Activated CD4-positive, alpha-beta T cell treated with anti-CD3 and anti-CD28 coated beads, Interleukin-2, amount 50 U/mL, for 24 hours (primary cell): ENCODE measurements at places on chromosomes 7 and 10.

DNA sequence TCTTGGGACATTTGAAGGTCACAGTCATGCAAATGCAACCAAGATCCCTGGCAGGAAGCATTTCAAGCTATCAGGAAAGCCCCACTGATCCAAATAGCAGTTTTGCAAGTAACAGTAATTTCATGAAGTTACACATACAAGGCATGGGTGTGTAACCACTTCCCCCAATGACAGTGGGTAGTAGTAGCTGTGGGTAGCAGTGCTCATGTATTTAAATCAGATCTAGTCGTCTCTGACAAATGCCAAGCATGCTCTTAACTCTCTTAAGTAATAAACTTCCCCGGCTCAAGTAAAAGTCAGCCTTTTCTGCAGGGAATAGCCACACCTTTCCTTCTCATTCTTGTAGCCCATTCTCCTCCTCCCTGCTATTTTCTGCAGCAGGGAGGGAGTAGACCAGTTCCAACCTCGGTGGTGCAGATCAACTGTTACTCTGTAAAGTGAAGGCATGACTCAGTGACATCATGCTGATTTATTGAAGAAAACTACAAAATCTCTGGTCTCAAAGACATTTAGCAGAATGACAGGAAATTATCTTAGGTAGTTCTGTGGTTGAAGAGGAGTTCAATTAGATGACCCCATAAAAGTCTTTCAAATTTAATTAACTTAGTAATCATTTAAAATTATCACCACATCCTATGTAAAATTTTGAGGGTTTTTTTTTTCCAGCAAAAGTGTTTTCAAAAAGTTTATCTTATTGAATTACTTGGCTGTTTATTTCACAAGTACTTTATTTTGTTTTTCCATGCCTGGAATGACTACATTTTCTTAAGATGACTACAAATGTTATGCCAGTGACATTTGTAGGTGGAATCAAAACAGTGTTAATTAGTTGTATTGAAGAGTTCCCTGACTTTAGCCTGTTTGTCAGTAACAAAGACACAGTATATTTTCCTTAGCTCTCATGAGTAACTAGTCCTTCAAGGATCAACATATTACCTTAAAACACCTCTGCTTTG lies 568.3 kb downstream of the INHBA start:
- no peak for DNase-seq

DNA sequence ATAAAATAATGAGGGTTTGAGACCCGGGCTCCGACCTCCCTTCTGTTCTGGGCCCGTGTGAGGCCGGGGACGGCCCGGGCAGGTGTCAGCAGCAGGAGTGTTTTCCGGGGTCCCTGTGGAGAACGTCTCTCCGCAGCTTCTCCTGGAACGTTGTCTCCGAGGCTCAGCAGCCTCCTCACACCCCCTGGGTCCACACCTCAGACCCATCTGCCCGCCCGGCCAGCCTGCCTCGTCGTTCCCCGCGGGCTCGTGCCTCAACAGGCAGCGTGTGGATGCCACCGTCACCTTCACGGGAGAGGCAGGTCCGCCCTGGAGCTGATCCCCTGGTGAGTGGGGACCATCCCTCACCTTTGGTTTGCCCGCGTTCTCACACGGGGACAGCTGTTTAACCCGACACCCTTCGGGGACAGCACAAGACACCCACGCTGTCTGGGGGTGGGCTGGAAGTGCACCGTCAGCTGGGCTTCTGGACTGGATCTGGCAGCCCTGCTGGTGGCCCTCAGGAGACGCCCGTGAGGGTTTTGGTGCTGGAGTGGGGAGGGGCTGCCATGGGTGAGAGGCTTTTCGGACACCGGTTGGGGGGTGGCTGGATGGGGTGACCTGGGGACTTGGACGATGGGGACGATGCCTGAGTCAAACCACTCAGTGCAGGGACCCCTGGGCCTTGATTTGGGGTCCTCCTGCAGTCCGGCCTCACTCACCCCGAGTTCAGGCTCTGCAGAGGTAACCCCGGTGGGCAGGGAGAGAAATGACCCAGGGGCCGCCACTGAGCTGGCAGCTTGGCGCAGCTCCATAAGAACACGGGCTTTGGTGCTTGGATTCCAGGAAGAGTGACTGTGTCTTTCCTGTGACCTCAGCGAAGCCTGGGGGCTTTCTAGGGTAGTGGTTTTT lies 131.7 kb downstream of the DNAJB6 start:
- no peak for DNase-seq

- DNase-seq: no peak
Observed at GRCh38 chr7:47147213-47147631, 434.7 kb downstream of the TNS3 start.

DNA sequence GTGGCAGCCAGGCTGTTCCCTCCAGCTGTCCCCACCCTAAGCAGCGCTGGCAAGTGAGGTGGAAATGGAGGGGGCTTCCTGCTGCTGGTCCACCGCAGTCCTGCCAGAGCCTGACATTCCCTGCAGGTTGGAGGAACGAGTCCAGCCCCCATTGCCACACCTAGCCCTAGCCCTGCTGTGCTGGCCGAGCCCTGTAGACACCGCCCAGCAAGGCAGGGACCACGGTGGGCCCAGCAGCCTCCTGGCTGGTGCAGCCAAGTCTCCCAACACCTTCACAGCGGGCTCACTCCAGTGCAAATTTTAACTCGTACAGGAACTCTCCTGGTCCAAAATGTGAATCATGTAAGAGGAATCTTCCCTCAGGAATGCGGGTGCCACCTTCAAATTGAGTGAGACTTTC lies 116.3 kb downstream of the PAXIP1 start:
- DNase-seq: no peak

DNA sequence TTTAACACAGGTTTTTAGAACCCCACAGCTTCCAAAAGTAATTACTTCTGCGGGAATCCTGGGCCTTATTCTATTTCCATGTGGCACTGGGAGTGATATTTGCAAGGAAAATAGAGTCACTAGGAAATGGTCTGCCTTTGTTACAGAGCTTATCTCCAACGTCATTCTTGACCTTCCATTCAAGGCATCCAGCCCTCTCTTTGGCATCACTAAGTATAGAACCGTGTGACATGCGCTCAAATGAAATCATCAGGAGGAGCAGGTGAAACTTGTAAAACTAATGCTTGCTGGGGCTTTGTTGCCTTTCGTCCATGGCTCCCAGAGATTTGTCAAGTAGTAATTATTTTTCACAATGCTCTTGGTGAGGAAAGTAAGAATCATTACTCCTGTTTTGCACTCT lies 73.4 kb downstream of the PAPSS2 start:
- DNase-seq: no peak

- DNase-seq: no peak
Observed at GRCh38 chr7:83289419-83289993, 126.8 kb upstream of the PCLO start.

DNA sequence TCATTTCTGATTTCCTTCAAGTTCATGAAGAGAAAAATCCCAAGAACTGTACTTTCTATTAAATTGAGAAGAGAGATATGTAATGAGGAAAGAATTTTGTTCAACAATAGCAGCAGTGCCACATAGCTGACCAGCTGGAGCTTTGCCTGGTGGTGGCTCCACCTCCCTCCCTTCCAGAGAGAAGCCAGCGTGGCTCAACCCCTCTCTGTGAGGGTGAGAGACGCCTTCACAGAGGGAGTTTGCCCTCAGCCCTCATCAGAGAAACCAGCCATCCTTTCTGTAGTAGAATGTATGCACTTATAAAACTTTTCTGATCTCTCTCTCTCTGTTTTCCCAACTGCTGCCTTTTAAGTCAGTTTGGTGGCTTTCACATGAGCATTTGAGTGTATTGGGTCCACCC lies 20.5 kb upstream of the COL1A2 start:
- no peak for DNase-seq

DNA sequence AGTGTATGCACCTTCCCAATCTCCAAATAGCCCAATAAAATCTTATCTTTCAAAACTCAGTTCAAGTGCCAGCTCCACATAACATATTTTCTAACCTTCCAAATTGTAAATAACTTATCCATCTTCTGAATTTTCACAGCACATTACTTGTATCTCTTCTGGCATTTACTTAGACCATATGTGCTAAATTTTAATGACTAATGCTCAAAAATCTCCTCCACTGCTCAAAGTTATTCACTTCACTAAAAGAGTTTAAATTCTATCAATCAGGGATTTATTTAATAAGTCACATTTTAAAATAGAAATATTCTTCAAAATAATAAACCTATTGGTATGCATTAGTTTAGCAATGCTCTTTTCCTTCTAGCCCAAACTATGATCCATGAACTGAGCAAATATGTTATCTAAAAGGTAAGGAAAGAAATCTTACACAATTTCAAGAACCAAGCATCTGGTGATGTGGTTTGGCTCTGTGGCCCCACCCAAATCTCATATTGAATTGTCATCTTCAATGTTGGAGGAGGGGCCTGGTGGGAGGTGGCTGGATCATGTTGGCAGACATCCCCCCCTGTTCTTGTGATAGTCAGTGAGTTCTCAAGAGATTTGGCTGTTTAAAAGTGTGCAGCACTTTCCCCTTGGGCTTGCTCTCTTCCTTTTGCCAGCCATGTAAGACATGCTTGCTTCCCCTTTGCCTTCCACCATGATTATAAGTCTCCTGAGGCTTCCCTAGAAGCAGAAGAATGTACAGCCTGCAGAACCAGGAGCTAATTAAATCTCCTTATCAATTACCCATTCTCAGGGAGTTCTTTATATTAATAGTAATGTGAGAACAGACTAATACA lies 28.1 kb upstream of the GPR22 start:
- DNase-seq: no peak

DNA sequence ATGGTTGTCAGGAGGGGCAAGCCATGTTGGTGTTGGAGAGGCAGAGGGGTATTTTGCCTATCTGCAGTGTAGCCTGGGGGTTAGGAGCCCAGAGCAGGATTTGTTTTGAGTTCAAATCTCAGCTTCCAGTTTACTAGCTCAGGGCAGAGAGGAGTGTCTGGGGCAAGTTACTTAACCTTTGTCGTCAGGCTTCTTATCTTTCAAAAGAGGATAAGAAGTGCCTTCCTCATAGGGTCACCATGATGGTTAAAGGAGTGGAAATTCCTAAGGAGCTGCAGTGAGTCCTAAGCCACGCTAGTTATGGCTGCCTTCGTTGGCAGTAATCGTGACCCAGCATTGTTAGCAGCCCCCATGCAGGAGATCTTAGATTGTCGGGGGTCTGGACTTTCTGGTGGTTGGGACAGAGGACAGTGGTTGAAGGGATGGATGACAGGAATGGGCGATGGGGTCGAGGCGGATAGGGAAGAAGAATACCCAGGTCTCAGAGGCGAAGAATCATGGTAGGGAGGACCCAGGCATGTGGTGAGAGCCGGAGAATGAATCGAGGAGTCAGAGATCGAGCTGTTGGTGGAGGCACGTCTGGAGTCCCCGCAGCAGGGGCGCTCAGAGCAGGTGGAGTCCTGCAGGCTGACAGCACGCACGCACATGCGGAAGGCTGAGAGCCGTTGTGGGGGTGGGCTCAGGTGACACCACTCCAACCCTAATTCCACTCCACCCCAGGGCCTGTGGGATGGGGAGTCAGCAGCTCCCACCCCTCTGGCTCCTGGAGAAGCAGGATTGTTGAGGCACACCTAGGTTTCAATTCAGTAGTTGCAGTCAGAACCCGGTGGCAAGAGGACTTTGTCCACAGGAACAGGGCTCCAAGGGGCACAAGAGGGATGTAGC lies 11.6 kb downstream of the ADCK2 start:
- no peak for DNase-seq

DNA sequence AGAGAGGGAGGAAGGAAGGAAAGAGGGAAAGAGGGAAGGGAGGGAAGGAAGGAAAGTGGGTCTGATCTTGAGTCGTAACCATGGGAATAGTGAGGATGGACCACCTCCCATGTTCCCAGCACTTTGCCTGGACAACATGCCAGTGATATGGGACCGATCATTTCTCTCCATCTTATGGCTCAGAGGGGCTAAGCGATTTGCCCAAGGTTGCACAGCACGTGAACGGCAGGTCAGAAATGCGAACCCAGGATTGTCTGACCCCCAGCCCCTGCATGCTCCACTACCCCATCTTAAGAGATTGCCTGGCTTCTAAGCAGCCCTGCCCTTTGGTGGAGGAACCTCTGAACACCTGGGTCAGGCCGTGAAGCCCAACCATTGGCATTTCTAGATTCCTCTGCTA lies 109.0 kb upstream of the CARD11 start:
- DNase-seq: no peak

GRCh38 chr7:125241548-125241947 lies 311.9 kb upstream of the POT1 start:
- DNase-seq: no peak

- DNase-seq: no peak
Observed at GRCh38 chr10:10361301-10361885, 656.3 kb upstream of the CELF2 start.

- no peak for DNase-seq
Observed at GRCh38 chr10:57654856-57655255, 612.8 kb downstream of the IPMK start.

- DNase-seq: no peak
Observed at GRCh38 chr7:107079212-107079940, 34.9 kb downstream of the PRKAR2B start.
